ENCODE measurements at places on chromosomes 7 and 10.

GRCh38 chr7:77439572-77439971 lies 23.4 kb upstream of the GSAP start:
- no peak for DNase-seq

DNA sequence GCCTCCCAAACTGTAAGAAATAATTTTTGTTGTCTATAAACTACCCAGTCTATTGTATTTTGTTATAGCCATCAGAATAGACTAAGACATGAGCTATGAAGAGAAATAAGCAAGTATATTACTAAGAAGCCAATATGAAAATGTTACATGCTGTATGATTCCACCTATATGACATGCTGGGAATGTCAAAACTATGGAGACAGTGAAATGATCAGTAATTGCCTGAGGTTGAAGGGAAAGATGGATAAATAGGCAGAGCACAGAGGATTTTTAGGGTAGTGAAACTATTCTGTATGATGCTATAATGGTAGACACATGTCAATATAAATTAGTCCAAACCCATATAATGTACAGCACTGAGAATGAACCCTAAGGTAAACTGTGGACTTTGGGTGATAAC lies 261.3 kb upstream of the PCDH15 start:
- DNase-seq = no peak

GRCh38 chr10:28796606-28797512 lies 119.5 kb downstream of the BAMBI start:
- no peak for DNase-seq

DNA sequence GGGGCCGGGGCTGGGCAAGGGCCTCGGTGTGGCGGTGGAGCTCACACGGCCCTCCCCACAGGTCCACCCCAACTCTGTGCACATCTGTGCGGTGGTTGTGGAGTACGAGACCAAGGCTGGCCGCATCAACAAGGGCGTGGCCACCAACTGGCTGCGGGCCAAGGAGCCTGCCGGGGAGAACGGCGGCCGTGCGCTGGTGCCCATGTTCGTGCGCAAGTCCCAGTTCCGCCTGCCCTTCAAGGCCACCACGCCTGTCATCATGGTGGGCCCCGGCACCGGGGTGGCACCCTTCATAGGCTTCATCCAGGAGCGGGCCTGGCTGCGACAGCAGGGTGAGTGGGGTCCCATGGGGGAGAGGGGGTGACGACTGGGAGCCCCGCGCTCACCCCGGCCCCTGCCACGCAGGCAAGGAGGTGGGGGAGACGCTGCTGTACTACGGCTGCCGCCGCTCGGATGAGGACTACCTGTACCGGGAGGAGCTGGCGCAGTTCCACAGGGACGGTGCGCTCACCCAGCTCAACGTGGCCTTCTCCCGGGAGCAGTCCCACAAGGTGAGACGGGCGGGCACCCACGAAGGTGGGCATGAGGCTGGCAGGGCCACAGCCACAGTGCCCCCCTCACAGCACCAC lies 8.8 kb downstream of the TMEM120A start:
- DNase-seq = peak; percentile 68

DNA sequence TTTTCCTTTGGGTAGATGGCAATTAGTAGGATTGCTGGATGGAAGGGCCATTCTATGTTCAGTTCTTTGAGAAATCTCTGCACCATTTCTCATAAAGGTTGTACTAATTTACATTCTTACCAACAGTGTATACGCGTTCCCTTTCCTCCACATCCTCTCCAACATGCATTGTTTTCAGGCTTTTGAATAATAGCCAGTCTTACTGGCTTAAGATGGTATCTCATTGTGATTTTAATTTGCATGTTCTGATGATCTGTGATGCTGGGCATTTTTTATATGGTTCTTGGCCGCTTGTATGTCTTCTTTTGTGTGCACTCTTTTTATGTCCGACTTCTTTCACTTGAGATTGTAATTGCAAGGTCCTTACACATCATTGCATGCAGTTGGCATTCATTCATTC lies 11.7 kb downstream of the CLIP2 start:
- DNase-seq = no peak

Measured in suprapubic skin (tissue), 4 donors.